NCI-H1694 treated with DMSO at 0.1 percent for 48 hours (cell line): ENCODE measurements at places on chromosomes 2 and 18.
A peak's percentile ranks its signal among the peaks of the same experiment; 100 is the strongest.

GRCh38 chr2:53530126-53530525, 237.5 kb upstream of the CHAC2 start:
- DNase-seq: no peak

DNA sequence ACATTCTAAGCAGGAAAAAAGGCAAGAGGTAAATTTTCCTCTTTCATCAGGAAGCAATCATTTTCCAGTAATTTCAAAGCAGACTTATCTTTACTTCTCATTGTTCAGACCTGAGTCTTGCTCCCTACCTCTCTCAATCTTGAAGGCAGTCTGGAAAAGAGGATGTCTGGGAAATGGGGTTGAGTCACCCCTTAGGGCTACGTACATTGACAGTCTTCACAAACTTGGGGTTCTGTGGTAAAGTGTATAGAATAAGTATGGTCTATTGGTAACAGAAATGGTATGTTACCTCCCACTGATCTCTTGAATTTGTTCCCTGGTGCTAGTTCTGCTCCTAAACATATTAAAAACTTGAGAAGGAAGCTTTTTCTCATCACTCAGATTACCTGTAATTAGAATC, 361.3 kb downstream of the SS18 start:
- DNase-seq: no peak

- DNase-seq: peak; percentile 81
Measured at GRCh38 chr2:10469955-10470608, 22.0 kb upstream of the ODC1 start.

- DNase-seq: no peak
Measured at GRCh38 chr2:71455741-71456569, 2.6 kb downstream of the DYSF start.

- DNase-seq: no peak
Measured at GRCh38 chr2:196949116-196949515, 22.6 kb upstream of the PGAP1 start.

DNA sequence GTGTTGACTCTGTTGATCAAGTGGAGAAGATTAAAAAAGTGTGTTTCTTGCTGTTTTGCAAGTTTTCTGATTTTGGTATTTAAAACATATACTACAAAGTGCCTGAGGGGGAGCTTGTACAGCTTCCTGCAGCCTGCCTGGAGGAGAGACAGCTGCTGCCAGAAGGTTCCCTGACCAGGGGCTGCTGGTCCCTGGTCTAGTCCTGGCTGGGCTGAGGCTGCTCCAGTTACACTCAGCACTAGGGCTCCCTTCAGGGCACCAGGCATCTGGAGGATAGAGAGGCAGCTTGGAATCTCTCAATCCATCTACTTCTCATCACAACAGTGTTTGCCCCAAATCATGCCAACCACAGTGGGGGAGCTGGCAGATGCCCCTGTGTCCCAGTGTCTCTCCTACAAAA, 4.8 kb downstream of the MC2R start:
- no peak for DNase-seq

GRCh38 chr2:31333527-31334183, 80.9 kb downstream of the XDH start:
- DNase-seq: peak; percentile 79

GRCh38 chr18:47975105-47975504, 44.6 kb upstream of the SMAD2 start:
- DNase-seq: no peak

- DNase-seq: no peak
Measured at GRCh38 chr2:65144571-65144970, 14.7 kb upstream of the RAB1A start.

DNA sequence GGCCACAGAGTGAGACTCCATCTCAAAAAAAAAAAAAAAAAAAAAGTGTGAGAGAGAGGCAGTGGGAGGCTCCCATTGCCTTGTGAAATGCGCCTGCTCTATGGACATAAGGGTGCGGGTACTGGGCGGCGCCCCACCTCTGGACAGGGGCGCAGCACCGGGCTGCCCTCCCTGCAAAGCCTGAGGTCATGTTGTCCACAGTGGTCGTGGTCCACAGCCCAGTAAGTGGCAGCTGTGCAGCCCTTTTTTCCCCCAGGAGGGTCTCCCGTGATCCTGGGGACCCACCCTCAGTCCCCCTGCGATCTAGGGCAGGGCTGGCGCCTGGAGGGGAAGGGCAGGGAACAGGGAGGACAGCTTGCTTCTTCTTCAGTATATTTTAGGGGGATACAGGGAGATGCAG, 37.8 kb downstream of the LPIN1 start:
- no peak for DNase-seq

DNA sequence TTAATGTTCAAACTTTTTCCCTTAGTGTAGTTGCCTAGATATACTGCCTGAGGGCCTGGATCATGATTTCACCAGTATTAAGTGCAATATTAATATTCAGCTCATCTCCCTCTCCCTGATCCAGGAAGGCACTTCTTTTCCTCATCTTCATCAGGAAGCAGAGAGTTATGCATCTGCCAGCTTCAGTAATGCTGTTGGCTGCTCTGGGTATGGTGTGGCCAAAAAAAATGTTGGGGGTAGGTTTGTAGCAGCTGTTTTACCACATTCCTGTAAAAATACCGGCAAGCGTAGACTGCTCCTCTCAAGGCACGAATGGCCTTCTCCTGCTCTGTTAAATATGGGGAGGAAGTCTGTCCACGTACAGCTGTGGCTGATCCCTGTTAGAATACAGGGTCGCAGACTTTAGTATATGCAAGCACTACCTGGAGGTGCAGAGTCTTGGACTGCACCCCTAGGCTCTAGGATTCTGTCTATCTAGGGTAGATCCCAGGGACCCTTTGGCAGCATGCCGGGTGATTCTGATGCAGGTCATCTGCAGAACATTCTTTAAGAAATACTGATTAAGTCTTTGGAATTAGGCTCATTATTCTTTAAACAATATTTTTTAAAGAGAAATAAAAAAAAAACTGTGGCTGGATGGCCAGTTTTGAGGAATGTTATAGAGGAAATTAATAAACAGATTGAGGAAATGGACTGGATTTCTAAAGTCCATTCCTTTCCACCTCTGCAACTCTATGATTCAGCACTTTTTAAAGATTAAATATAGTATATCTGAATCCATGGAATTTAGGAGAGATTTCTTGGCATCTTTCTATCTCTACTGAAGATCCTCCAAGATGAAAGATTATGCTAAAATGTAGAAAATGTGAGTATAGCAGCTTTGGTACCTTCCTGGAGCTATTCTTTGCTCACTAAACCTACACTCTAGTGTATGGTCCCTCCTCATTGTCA, 21.0 kb upstream of the GLS start:
- DNase-seq: no peak

DNA sequence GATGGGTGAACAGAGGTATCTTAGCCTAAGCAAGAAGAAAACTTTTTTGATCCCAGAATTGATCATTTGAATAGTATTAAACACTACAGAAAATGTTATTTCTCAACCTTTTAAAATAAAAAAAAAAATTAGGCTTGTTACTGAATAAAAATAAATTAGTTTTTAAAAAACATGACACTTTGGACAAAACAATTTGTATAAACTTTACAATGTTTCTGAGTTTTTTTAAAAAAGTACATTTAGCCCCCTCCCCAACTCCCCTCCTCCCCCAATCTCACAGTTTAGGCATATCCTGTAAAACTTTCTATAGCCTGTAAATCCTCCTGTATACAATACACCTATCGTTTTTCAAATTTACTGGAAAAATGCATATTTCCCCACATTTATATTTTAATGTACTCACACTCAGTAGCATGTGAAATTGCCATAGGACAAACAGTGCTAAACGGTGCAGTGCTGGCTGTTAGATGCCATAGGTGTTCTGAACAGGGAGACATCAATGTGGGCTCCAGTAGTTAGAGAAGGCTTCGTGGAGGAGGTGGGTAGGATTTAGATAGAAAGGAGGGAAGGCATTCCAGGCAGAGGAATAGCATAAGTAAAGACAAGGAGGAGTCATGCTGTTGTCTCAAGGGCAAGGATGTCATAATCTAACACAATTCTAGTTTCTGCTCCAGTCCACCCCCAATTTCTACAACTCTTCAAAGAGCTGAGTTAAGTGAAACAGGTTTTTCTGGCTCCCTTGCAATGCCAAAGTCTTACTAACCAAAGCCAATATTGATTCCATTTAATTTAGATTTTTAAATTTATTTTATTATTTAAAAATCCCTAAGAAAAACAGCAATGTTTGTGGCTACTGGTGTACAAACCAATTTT, 50.9 kb downstream of the SP3 start:
- DNase-seq: no peak

DNA sequence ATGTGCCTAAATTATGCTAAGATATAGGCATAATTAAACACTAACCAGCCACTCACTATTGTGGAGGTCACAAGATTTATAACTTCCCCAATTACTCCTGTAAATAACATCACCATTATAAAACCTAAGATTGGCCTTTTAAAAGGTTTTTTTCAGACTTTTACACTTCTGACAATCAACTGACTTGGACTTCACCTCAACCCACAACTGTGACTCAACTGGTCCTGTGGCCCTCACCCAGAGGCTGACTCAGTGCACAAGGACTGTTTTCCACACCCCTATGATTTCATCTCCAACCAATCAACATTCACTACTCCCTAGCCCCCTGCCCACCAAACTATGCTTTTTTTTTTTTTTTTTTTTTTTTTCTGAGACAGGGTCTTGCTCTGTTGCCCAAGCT, 11.6 kb downstream of the TTR start:
- DNase-seq: no peak

- DNase-seq: peak; percentile 93
Measured at GRCh38 chr2:196980001-196980400, 53.5 kb upstream of the PGAP1 start.

DNA sequence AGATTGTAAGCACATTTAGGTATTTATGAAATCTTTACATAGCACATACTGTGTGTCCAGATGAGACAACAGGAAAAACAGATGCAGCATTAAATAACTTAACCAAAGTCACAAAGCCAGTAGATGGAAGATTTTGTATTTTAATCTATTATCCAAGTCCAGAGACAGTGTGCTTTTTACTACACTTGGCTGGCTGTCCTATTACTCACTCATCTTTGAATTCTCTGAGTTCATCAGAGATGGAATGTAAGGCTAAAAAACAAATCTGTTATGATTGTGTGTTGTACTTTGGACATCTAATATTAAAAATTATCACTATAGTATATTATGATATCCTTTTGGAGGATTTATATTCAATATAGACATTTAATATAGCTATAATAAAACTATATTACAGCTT, 1189.4 kb downstream of the DSC3 start:
- no peak for DNase-seq

GRCh38 chr18:75679331-75679730, 251.8 kb upstream of the SMIM21 start:
- no peak for DNase-seq

DNA sequence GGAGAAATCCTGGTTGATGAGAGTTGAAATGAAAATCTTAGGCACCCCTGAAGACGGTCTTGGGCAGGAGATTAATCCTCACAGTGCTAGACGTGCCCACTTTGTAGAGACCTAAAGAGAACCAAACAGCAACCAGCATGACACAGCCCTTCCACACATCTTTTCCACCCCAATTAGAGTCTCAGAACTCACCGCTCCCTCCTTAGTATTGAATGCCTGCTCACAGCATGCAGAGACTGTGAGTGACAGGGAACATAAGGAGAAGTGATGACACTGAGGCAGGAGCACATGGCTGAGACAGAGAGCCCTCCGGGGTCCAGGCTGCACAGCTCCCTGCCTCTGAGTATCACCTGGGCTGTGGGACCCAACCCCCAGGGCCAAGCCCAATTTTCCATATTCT, 367.6 kb downstream of the EIPR1 start:
- no peak for DNase-seq

DNA sequence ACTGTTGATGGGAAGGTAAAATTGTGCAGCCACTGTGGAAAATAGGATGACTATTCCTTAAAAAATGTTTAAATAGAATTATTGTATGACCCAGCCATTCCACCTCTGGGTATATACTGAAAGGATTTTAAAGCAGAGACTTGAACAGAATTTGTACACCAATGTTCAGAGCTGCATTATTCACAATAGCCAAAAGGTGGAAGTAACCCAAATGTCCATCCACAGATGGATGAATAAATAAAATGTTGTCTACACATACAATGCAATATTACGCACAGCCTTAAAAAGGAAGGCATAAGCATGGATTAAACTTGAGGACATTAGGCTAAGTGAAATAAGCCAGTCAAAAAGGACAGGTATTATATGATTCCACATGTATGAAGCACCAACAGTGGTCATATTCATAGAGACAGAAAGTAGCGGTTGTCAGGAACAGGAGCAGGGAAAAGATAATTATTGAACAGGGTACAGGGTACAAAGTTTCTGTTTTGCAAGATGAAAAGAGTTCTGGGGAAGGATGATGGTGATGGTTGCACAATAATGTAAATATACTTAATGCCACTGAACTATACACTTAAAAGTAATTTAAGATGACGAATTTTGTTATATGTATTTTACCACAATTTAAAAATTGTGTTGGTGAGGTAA, 39.4 kb downstream of the EVA1A start:
- no peak for DNase-seq

DNA sequence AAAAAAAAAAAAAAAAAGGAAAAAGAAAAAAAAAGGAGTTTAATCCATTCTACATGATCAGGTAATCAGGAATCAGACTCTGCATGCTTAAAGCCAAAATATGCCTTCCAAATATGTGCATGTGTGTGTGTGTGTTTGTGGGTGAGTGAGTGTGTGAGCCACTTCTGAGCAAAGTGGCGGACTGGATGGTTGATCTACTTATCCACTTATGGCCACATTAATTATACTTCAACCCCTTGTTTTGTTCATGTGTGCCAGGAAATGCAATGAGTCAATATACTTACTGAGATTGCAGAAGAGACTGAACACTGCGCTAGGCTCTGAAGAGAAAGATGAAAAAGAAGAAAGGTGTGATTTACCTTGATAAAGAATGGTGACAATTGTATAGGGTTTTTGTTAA, 586.5 kb upstream of the NXPH2 start:
- no peak for DNase-seq

- DNase-seq: no peak
Measured at GRCh38 chr2:204693262-204693661, 148.0 kb downstream of the PARD3B start.

DNA sequence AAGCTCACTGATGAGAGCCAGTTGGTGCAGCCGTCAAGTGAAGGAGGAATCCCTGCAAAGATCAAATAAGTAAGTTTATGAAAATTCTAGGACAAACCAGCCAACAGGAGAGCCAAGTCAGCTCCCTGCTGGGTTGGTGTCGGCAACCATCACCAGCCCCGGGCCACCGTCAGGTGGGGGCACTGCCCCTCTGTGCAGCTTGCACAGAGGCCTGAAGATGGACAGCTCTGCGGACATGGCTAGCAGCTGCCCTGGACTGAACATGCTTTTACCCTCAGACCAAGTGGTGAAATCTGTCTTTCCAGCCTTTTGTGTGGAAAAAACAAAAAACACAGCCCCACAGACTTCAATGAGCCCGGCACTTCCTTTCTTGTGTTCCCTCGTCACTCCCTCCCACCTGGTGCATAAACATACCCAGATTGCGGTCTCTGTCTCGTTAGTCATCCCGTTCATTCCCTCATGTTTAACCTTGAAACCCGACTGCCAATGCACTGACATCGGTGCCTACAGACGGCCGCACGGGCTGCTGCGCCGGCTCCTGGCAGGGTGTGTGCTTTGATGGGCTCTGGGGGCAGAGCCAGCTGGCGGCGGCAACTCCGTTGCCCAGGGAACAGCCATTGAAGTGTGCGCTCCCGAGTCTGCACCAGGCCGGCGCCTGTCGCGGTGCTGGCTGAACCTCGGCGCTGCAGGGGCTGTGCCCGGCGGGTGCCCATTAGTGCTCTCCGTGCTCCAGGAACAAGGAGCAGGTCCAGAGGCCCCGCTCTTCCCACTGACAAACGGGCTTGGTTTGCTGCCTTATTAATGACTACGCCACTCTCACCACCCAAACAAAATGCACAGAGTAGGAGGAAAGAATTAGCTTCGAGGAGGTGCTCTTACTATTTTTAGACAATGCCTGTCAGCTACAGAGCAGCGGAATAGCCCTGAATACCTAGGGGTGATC, 95.3 kb downstream of the EIPR1 start:
- DNase-seq: peak; percentile 100
